Stimulated activated CD4-positive, alpha-beta T cell treated with anti-CD3 and anti-CD28 coated beads, TNF-alpha, amount 100 ng/mL, for 1 hour (primary cell): ENCODE measurements at places on chromosomes 11 and 22.

DNA sequence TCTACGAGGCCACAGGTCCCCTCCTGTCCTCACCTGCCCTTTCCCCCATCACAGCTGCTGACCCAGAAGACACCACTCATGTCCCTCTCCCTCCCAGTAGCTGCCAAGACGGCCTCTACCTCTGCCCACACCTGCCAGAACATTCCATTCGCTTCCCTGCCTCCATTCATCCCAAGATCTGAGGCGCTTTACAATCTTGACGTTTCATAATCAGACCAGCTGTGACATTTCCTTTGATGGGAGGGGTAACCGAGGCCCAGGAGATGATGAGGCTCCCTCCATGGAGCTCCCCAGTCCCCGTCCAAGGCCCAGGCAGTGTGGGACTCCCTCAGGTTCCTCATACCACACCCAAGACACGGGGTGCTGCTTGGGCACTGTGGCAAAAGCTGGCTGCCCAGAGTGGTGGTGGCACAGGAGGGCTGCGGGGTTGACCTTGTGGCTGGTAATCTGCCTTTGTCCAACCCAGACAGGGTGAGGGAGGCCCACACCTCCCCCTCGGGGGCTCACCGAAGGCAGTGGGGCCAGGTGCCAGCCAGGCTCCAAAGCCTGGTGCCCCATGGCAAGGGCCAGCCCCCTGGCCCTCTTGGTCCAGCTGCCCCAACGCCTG lies 17.3 kb downstream of the PHLDA2 start:
- no peak for DNase-seq

DNA sequence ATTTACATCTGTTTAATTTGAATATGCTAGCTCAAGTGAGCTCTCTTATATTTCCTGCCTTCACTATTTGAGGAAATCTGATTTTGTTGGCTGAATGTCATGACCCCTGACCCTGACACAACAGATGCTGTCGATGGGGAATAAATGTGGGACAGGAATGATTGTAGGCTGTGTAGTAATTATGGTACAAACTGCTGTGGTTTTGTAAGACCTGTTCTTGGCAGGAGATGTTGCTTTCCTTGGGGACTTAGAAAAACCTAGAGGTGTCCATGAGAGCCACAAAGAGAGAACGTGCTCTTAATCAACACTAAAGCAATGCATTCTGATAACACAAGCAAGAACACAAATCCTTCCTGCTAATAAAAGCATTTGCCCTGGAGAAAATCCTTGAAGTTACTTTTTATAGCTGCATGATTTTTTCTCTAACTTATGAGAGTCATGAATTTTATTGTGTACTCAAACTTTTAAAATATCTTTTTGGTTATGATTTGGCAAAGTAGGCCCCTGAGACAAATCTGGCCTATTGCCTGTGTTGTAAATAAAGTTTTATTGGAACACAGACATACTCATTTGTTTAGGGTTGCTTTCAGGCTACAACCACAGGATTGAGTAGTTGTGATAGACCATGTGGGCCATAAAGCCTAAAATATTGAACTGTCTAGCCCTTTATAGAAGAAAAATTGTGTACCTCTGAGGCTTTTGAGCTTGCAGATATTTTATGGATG lies 90.2 kb downstream of the DDX10 start:
- DNase-seq, result no peak

- DNase-seq, result no peak
These were observed 8.7 kb downstream of the PTH start for GRCh38 chr11:13486926-13487660.

GRCh38 chr22:27856386-27856785 lies 54.8 kb upstream of the MN1 start:
- no peak for DNase-seq

- no peak for DNase-seq
These were observed 79.1 kb upstream of the LINC01488 start for GRCh38 chr11:69402251-69402887.

- no peak for DNase-seq
These were observed 18.2 kb downstream of the LIMK2 start for GRCh38 chr22:31230155-31230870.

GRCh38 chr22:47259990-47260389 lies 497.5 kb downstream of the TBC1D22A start:
- DNase-seq, result no peak

GRCh38 chr22:29346659-29347058 lies 31.2 kb upstream of the RASL10A start:
- no peak for DNase-seq

DNA sequence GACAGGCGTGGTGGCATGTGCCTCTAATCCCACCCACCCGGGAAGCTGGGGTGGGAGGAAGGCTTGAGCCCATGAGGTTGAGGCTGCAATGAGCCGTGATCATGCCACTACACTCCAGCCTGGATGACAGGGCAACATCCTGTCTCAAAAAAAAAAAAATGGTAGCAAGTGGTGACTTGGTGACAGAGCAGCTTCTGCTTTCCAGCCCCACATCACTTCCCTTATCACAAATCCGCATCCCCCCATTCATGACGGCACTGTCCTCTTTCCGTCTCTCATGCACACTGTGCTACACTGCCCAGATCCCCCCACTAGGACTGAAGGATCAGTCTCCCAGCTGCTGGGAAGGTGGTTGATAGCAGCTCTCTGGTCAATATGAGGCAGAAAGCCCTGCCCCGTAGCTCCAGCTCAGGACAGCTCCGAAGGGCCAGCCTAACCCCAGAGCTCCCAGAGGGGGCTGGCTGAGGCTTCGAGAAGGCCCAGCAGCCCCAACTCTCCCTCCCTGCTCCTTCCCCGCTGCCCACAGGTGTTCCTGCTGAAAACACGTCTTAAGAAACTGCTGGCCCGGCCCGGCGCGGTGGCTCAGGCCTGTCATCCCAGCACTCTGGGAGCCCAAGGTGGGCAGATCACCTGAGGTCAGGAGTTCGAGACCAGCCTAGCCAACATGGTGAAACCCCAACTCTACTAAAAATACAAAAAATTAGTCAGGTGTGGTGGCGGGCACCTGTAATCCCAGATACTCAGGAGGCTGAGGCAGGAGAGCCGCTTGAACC lies 15.9 kb downstream of the PGA5 start:
- DNase-seq, result no peak

- DNase-seq, result no peak
These were observed 35.2 kb downstream of the ALG9 start for GRCh38 chr11:111836162-111836561.

- DNase-seq, result no peak
These were observed 400.3 kb downstream of the MIAT start for GRCh38 chr22:27057717-27058116.

DNA sequence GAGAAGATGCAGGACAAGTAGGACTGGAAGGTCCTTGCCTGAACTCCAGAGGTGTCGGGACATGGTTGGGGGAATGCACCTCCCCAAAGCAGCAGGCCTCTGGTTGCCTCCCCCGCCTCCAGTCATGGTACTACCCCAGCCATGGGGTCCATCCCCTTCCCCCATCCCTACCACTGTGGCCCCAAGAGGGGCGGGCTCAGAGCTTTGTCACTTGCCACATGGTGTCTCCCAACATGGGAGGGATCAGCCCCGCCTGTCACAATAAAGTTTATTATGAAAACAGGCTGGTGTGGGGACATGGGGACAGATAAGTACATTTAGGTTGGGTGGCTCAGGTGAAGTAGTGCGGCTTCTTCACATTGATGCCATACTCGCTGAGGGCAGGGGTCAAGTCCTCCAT lies 1.4 kb downstream of the TAF10 start:
- DNase-seq, result no peak

GRCh38 chr22:38406617-38407016 lies 48.4 kb downstream of the KCNJ4 start:
- no peak for DNase-seq

DNA sequence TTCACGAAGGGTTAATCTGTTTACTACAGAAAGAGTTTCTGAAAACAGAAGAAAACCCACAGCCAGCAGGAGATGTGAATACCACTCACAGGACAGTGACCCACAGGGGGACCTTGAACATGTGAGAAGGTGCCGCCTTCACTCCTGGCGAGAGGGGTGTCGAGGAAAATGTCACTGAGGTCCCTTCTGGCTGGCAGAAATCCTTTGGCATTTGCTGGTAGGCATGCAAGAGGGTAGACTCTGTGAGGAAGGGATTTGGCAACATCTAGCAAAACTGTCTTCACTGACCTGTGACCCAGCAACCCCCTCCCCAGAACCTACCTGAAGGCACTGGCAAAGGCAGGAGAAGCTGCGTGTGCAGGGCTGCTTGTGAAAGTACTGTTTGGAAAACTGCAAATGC lies 8.6 kb downstream of the KCNQ1 start:
- no peak for DNase-seq

- DNase-seq, result no peak
These were observed 237.6 kb upstream of the CCDC179 start for GRCh38 chr11:23097891-23098290.

DNA sequence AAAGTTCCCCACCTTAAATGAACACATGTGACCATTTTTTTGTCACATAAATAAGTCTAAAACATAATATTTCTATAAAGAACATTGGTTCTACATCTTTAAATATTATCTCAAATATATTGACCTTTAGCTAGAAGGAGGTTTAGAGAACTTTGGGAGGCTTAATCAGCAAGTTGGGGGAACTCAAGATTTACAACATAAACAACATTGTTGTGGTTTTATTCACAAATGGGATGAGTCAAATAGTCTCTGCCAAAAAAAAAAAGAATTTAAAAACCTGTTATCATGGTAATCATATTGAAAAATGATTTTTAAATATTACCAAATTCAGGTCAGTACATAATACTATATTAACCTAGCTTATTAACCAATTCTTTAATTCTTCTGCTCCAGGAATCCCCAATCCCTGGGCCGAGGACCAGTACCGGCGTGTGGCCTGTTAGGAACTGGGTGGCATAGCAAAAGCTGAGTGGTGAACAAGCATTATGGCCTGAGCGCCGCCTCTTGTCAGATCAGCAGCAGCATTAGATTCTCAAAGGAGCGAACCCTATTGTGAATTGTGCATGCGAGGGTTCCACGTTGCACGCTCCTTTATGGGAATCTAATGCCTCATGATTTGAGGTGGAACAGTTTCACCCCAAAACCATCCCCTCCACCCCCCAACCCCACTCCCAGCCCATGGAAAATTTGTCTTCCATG lies 98.2 kb downstream of the RDX start:
- DNase-seq, result no peak

GRCh38 chr11:110711776-110712658 lies at the start of gene ARHGAP20:
Gene ARHGAP20, minus strand, starts transcription at chr11:110712437. Its CDS starts 206 bp downstream, at chr11:110712231.
- DNase-seq, result no peak

GRCh38 chr11:127454856-127455255 lies 454.3 kb upstream of the KIRREL3 start:
- DNase-seq, result no peak

DNA sequence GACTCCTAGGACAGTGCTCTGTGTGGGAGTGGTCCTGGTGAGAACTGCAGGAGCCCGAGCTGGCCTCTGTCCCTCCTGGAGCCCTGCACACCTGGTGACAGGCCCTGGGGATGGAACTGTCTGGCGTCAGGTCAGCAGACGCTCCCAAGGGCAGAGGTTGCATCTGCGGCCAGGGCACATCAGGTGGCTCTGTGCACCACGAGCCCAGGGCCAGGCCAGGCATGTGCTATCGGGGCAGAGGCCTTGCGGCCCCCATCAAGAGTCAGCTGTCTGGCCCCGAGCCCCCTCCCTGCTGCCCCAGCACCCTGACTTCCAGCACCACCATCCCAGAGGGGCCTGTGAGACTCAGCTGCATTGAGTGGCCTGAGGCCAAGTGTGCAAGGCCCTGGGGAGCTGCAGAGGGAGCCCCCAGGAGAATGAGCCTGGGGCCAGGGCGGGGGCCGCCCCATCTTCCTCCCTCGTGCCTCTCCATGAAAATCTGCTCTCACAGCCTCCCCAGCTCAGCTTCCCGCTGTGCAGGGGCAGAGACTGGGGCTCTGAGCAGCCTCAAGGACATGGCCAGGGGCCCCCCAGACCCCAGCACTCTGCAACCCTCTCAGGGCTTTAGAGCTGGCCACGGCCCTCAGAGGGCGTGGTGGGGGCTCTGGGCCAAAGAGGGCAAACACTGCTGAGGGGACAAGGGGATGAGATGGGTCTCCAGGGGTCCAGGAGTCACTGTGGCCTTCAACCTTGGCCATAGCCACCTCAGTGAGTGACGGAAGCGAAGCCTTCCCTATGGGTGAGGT lies 56.4 kb downstream of the RTL6 start:
- DNase-seq, result no peak

DNA sequence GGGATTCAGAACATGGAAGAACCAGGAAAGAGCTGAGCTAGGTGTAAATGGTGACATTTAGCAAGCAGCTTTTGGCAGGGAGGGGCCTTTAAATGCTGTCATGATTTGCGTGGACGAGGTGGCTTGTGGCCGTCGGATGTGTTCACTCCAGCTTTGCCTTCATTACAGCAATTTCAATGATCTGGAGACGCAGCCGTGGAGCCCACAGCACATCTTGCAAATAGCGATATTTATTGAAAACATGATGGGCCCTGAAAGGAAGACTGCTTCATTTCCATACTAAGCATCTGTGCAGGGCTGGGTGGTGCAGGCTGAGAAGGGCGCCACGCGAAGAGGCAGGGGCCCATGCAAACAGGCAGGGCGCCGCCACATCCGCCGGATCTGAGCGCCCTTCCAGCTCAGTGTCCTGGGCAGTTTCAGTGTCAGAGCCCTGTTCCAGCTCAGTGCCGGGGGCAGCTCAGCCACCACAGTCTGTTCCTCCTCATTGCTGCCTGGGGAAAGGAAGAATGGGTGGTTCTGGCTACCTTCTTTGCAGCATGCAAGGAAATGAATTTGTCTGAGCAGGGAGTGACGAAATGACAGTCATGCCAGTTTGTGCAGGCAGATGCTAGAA lies 111.1 kb upstream of the TTC12 start:
- DNase-seq, result no peak

DNA sequence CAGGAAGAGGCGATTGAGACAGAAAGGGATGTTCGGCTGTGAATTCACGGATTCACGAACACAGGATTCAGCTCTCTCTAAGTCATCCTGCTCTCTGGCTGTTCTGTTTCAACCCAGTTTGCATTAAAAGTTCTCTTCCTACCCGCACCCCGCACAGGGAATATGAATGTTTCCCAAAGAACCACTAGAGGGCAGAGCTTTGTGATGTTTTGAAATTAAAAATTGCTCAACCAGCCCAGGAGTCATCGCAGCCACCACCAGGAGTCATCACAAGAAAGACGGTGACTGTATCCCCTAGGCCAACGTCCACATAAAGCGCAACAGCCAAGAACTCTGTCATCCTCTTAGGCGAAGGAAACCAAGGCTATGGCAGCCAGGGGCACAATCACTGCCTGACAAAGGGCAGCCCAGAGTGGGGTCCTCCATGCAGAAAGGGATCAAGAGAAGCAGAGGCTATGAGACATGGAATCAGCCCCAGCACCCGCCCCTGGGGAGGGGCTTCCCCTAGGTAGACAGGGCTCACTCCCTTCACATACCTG lies 122.4 kb downstream of the WT1 start:
- DNase-seq, result no peak

- no peak for DNase-seq
These were observed 118.3 kb upstream of the NAV2 start for GRCh38 chr11:19594326-19594725.
